ENCODE measurements at places on chromosomes 2 and 18.

- DNase-seq, result no peak
Observed at GRCh38 chr18:50775207-50775606, 44.6 kb downstream of the MRO start.

- no peak for DNase-seq
Observed at GRCh38 chr2:15749460-15750432, 158.1 kb downstream of the DDX1 start.

- no peak for DNase-seq
Observed at GRCh38 chr2:56177420-56178220, 6.2 kb upstream of the CCDC85A start.

- no peak for DNase-seq
Observed at GRCh38 chr2:201795607-201796477, 10.5 kb upstream of the CDK15 start.

DNA sequence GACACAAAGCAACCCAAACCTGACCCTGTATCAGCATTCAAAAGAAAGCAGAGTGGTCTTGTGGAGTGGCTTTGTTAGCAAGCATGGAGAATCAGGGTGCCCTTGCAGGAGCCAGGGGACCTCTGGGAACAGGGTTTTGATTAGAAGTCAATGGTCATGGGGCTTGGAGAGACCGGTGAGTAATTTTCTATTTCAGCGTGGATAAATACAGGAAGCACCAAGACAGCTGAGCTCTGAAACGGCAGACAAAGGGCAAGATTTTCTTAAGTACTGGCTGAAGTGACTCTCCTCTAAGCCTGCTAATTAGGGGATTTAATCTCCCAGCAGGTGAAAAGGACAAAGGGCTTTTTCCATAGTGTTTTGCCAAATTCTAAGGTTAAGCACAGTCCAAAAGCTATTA is 78.0 kb upstream of the GAREM1 start:
- DNase-seq, result no peak

GRCh38 chr2:205734436-205735037 is 52.2 kb downstream of the NRP2 start:
- no peak for DNase-seq

- no peak for DNase-seq
Observed at GRCh38 chr2:54561010-54561409, 104.9 kb downstream of the SPTBN1 start.

- DNase-seq, result no peak
Observed at GRCh38 chr18:75125382-75126331, 83.3 kb downstream of the PTGR3 start.

DNA sequence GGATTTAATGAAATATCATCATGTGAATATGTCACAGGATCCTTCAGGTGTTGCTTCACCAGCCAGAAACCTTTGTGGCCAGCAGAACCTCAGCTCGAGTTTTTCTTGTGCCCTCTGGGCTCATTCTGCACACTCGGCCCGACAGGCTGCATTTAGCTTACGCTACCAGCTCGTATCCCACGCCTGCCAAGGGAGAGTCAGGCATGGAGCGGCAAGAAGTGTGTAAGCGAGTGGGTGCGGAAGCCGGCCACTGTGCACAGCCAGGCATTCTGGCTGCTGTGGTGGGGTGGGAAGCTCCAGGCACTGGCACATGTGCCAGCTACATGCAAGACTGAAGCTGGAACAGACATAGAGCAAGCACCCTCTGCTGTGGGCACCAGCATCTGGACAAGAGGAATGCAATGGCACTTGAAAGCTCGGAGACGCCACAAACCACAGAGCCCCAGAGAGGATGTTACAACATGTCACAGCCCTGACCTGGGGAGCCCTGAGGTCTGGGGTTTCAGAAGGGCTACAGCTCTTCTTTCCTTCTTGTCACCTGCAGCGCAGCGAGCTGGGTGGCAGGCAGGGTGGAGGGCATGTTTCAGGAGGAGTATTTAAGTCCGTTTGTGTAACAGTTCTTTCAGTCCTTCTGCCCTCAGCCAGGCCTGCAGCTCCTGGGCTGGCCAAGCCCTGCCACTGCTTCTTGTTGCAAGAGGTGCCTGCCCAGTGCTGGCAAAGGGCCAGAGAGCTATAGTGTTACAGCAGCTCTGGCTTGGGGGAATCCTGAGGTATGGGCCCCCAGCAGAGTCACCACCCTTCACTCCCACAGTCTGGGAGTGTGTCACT is 257.3 kb upstream of the HNMT start:
- DNase-seq, result no peak

Measured in activated CD8-positive, alpha-beta T cell treated with anti-CD3 and anti-CD28 coated beads for 36 hours (primary cell).